ENCODE measurements at places on chromosomes 3 and 15.

GRCh38 chr15:51310064-51310463 lies 28.3 kb downstream of the CYP19A1 start:
- DNase-seq, result no peak

GRCh38 chr3:156010829-156011228 lies 109.5 kb upstream of the KCNAB1 start:
- DNase-seq, result no peak

- DNase-seq, result no peak
These were observed 35.1 kb downstream of the IGSF10 start for GRCh38 chr3:151425627-151426340.

GRCh38 chr15:80695911-80696661 lies 976 bp downstream of the ABHD17C start:
- no peak for DNase-seq

DNA sequence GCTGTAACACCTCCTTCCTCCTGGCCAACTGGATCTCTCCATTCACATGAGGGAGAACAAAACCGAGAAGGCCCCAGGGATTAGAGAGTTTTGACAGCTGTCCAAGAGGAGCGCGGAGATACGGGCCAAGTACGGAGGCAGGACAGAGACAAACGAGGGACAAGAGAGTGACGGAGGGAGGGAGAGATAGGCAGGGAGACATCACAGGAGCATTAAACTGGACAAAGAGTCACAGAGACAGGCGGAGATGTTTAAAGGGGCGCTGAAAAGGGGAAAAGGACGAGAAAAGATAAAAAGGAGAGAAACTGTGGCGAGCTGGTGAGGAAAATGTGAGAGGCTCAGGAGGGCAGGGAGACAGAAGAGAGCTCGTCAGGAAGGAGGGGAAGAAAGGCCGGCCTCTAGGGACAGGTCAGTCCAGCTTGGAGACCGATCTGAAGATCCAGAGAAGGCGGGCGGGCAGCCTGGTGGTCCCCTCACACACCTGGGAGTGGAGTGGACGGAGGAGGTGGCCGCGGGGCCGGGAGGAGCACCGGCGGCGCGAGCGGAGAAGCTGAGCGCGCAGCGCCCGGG lies 40.5 kb upstream of the ROPN1 start:
- DNase-seq, result no peak
